ENCODE measurements at places on chromosomes 16 and 17.

- no peak for DNase-seq
These were observed 10.2 kb downstream of the MARCHF10 start for GRCh38 chr17:62797959-62798358.

GRCh38 chr17:80701730-80702129 lies 157.1 kb downstream of the RPTOR start:
- DNase-seq = no peak

DNA sequence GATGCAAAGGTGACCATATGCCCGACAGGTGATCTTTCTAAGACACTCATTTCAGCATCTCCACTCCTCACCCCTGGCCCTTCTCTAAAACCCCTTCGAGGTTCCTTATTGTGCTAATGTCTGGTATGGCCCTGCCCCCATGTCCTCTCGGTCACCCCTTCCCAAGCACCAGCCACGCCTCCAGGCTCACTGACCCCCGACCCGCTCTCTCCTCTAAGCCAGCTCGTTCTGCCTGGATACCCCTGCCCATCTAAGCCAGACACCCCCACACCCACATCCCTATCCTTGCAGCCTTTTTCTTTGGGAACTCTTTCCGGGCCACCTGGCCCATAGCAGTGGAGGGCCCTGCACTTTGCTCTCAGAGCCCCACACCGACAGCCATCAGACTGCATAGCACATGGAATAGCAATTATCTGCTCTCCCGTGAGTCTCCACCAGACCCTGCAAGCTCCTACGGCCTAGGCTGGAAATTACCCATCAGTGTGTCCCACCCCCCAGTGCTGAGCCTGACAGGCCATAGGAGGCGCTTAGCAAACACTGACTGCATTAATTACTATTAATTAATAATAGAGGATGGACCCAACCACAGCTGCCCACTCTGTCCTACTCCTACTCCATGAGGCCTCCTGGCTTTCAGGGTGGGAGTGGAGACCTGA lies 176.7 kb downstream of the TMEM132E start:
- DNase-seq = no peak

GRCh38 chr16:84519855-84520254 lies 15.4 kb upstream of the MEAK7 start:
- DNase-seq = no peak

- no peak for DNase-seq
These were observed 688.0 kb downstream of the KCNJ2 start for GRCh38 chr17:70857351-70857750.

- DNase-seq = no peak
These were observed 10.0 kb downstream of the FAM117A start for GRCh38 chr17:49753959-49754391.

- no peak for DNase-seq
These were observed 34.4 kb downstream of the HNF1B start for GRCh38 chr17:37710344-37710886.

- DNase-seq = no peak
These were observed 797 bp downstream of the PRCD start for GRCh38 chr17:76540381-76541300.

GRCh38 chr16:31331141-31331764 lies 23.7 kb upstream of the ITGAX start:
- DNase-seq = no peak

GRCh38 chr17:50517504-50518383 lies 9.5 kb downstream of the MYCBPAP start:
- no peak for DNase-seq

- DNase-seq = no peak
These were observed 57.5 kb downstream of the CYTH1 start for GRCh38 chr17:78724544-78724943.
